ENCODE measurements at places on chromosomes 16 and 17. TPM values are rescaled to one million over a fixed set of nuclear protein-coding genes. Genes with fewer than 3 reads are reported as not detected.

- no peaks in the 10 kb centered on the region for H3K4me1 ChIP-seq
- no peak for DNase-seq
- H3K36me3 ChIP-seq = no peaks in the 10 kb centered on the region
- H3K27me3 ChIP-seq = no peaks in the 10 kb centered on the region
- H3K27ac ChIP-seq = no peak overlapping the region
- no peak overlapping the region for H3K4me3 ChIP-seq
These were observed 1307.6 kb upstream of the GOT2 start for GRCh38 chr16:60041671-60042070.

Gene C1QL1
- total RNA-seq = 7.1 TPM

DNA sequence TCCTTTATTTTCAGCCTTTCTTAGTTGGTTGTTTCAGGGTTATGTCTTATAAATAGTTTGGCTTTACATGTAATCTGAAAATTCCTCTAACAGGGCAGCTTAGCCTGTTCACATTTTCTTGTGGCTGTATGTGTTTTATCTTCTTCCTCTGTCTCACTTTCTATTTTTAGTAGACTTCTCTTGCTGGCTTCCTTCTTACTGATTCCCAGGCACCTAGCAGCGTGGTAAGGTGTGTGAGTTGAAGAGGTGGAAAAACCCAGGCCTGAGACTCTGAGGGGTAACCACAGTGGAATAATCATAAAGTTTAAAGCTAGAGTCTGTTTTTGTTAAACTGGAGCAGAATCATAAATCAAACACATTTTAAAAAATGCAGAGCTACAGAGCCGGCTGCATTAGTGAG, 190.9 kb downstream of the LGALS9B start:
- no peak for DNase-seq
- H3K27ac ChIP-seq = no peak overlapping the region
- H3K36me3 ChIP-seq = peaks cover 14% of the 10 kb centered on the region
- H3K27me3 ChIP-seq = no peaks in the 10 kb centered on the region
- H3K4me1 ChIP-seq = peaks cover 18% of the 10 kb centered on the region

DNA sequence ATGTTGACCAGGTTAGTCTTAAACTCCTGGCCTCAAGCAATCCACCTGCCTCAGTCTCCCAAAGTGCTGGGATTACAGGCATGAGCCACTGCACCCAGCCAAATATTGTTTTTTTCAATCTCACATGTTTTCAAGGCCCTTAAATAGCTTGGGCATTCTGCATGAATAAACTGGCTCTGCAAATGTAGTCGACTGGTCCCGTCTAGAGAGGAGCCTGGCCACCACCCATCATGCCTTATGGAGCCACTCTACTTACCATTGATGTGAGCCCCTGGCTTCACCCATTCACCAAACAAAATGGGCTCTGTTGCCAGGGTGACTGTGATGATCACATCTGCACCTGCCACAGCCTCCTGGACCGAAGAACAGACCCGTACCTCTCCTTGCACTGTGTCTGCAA, 10.8 kb downstream of the CRYM start:
- no peak overlapping the region for H3K27ac ChIP-seq
- peaks cover 24% of the 10 kb centered on the region for H3K4me1 ChIP-seq
- no peaks in the 10 kb centered on the region for H3K36me3 ChIP-seq
- DNase-seq = no peak
- H3K27me3 ChIP-seq = no peaks in the 10 kb centered on the region
- no peak overlapping the region for H3K4me3 ChIP-seq

DNA sequence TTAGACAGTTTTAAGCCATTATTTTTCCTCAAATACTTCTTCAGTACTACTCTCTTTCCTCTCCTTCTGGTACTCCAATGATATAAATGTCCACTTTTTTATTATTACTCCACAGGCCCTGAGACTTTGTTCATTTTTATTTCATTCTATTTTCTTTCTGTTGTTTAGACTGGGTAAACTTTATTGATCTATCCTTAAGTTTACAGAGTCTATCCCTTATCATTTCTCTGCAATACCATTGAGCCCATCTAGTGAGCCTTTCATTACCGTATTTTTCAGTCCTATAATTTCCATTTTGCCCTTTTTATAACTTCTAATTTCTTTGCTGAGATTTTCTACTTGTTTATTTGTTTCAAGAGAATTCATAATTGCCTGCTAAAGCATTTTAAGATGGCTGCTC, 193.7 kb downstream of the TOX3 start:
- H3K4me3 ChIP-seq = no peak overlapping the region
- no peaks in the 10 kb centered on the region for H3K27me3 ChIP-seq
- H3K4me1 ChIP-seq = no peaks in the 10 kb centered on the region
- no peak overlapping the region for H3K27ac ChIP-seq
